Stimulated activated CD8-positive, alpha-beta memory T cell treated with anti-CD3 and anti-CD28 coated beads, Interleukin-15, amount 100 ng/mL, for 24 hours (primary cell): ENCODE measurements at places on chromosomes 7 and 10.

GRCh38 chr10:44395396-44395795 lies 10.5 kb upstream of the CXCL12 start:
- no peak for DNase-seq

DNA sequence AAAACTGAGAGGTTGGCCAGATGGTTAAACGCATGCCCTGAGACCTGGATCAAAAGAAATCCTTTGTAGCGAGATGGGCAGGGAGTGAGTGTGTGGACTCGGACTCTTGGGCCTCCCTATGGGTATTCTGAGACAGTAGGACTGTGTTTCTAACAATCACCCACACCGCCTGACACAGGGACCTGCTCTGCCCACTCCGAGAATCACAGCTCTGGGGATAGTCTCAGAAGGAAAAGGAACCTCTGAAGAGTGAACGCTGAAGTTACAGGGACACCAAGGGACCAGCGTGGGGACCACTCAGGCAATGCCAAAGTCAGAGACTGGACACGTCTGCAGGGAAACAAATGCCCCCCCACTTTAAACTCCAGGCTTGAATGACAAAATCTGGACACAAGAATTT lies 242.1 kb upstream of the TCERG1L start:
- DNase-seq = no peak

GRCh38 chr7:10128748-10129147 lies 844.9 kb upstream of the PHF14 start:
- DNase-seq = no peak

GRCh38 chr7:111671927-111672326 lies 109.6 kb upstream of the IMMP2L start:
- no peak for DNase-seq

DNA sequence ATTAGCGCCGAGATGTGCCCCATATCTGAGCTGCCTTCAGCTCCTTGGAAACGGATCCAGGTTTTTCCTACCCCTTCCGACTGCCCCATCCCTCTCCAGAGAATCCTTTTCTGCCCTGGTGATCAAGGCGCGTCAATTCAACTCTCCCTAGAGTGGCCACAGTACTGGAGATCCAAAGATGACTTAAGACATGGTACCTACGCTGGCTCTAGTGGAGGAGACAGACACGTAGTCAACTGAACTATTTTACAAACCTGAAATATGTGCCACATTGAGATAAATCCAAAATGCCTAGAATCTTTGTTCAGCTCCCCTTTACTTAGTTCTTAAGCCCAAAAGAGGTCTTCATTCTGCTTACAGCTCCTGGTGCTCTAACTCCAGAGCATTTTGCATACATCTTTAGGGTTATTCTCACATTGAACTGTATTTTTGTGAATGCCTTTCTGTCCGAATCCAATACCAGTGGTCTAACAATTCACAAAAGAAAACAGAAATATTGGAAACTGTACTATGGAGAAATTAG lies 444 bp upstream of the TNPO3 start:
- no peak for DNase-seq

DNA sequence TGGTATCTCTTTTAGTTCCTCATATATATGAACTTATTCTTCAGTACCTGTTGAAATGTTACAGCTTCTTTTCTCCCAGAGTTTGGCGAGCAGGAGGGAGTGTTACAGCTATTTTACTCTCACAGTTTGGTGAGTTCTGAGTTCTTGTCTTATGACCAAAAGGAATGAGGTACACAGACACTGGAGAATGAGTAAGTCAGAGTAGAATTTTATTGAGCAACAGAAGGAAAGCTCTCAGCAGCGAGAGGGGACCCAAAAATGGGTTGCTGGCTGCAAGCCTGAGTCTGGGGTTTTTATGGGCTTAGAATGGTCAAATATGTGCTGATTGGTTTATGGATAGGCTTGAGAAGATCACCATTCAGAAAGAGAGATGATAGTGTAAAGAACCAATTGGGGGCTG lies 175.2 kb downstream of the CDK14 start:
- no peak for DNase-seq

DNA sequence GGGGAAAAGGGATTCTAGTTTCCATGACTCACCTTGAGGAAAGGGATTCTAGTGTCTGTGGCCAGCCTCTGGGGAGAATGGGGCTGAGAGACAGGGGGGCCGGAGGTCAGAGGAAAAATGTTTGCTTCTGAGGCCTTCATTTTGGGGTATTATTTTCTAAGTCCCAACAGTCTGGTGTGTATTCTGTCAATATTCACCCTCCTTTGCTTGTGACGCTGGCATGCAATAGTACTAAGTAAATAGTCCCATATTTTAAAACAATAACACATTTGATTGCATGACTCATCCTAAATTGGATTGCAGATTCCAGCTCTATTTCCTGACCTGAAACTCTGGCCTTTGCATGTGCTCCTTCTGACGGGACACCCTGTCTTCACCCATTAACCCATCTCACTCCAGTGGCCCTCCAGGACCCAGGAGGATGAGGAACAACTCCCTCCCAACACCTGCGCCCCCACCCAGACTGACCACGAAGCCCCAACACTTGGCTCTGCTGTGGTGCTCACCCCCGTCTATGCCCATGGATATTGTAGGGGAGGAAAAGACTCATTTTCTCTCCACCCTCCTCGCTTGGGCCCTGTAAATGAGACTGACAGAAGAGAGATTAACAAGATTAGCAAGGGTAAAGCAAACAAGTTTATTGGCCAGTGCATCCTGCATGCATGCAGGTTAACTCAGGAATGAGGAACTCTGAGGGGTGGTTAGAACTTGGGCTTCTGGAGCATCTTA lies 495.6 kb upstream of the KLF6 start:
- DNase-seq = no peak

GRCh38 chr10:92290076-92290836 lies 622 bp downstream of the CPEB3 start:
- DNase-seq = no peak

DNA sequence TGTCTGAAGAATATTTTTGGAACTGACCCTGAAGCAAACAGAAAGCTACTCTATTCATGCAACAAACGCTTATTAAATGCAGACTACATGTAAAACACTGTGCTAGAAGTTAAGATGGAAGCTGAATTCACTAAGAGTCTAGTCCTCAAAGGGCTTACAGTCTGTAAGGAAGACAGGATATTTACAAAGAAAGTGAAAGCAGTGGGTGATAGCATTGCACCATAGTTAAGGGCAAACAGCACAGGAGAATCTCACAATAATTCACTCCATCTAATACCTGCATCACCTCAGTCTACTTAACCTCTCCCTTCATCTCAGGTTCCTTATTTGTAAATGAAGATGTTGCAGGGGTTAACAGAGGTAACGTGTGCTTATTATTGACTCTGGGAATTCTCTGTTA lies 360.0 kb upstream of the AOAH start:
- no peak for DNase-seq

DNA sequence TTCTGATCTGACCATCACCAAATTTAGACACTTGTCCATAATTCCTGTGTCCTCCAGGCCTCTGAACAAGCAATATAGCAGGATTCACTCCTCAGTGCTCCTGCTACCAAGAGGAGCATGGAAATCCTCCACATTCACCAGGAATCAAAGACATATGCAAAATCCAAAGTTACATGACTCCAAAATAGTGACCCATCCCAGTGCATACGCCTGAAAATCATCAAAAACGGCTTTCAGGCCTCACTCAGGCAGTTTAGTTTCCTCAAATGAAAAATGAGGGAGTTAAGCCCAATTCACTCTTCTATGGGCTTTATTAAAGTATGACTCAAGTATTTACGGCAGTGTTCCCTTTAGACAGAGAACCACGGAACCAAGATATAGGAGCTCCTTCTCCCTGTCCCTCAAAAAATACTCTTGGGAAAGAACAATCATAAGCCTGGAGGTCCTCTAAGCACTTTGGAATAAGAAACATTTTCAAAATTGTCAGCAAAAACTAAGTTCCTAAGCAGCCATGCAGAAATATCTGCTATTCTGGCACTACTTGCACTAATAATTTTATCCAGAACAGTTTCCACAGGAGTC lies 240.7 kb downstream of the PARD3 start:
- no peak for DNase-seq

DNA sequence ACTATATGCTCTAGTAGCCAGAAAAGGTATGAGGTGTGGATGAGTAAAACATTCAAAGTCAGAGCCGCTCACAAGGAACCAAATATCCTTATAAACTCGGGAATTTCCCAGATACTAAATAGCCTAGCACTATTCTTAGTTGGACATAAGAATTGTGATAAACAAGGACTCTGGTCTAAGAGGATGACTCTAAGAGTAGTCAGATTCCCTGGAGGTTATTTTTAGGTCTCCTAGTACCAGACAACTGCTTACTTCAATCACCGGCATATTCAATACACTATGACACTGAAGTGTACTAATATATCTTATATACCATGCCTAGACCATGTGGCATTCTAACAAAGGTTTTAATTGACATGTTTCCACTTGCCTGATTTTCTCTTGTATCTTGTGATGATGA lies 56.5 kb downstream of the LMBR1 start:
- DNase-seq = no peak

DNA sequence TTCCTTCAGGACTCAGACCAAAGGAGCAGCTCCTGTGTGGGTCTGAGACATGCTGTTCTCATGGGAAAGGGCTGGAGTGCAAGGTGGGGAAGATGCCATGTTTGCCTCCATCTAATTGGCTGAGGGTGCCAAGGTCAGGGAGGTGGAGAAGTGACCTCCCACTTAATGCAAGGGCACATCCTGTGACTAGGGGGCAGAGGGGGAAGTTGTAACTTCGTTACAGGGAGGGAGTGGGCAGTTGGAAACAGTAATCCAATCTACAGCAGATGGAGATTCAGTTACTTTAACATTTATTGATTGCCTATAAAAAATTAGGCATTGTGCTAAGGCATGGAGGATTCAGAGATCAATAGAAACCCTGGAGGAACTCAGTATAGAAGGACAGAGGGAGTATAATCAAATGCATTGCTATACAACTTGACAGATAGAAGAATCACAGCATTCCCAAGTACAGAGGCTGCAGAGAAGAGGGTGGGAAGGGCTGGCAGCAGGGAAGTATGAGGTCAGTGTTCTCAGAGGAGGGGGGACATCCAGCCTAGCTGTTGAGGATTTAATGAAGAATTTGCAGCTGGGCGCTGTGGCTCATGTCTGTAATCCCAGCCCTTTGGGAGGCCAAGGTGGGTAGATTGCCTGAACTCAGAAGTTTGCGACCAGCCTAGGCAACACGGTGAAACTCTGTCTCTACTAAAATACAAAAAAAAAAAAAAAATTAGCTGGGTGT lies 75.9 kb downstream of the CCNY start:
- no peak for DNase-seq

- DNase-seq = no peak
These were observed 106.9 kb upstream of the RHEB start for GRCh38 chr7:151626422-151627115.
